ENCODE measurements at places on chromosomes 3 and 15.

DNA sequence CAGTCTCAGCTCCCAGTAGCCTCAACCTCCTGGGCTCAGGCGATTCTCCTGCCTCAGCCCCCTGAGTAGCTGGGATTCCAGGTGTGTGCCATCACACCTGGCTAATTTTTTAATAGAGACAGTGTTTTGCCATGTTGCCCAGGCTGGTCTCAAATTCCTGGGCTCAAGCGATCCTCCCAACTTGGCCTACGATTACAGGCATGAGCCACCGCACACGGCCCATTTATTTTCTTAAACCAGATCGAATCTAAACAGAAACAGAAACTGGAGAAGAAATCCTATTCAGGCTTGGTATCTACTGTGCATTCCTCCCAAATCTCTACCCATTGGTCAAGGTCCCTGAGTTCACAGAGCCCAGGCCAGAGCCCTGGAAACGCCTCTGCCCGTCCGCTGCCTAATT lies 74.2 kb downstream of the PGPEP1L start:
- DNase-seq = no peak

- no peak for DNase-seq
Measured at GRCh38 chr3:96449803-96450202, 364.6 kb upstream of the EPHA6 start.

DNA sequence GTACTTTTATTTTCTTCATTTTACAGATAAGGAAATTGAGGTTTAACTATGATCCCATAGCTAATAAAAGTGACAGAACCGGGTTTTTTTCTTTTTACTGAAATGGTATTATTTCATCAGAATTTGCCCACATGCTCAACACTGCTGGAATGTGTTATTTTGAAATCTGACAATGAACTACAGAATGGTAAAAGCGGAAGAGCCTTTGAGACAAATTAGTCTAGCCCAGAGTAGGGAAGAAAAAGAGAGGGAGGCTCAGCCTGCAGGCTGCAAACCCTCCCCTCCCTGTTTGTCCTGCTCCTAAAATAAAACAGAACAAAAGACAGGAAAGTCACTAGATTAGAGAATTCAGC lies 100.3 kb upstream of the LIPC start:
- no peak for DNase-seq

DNA sequence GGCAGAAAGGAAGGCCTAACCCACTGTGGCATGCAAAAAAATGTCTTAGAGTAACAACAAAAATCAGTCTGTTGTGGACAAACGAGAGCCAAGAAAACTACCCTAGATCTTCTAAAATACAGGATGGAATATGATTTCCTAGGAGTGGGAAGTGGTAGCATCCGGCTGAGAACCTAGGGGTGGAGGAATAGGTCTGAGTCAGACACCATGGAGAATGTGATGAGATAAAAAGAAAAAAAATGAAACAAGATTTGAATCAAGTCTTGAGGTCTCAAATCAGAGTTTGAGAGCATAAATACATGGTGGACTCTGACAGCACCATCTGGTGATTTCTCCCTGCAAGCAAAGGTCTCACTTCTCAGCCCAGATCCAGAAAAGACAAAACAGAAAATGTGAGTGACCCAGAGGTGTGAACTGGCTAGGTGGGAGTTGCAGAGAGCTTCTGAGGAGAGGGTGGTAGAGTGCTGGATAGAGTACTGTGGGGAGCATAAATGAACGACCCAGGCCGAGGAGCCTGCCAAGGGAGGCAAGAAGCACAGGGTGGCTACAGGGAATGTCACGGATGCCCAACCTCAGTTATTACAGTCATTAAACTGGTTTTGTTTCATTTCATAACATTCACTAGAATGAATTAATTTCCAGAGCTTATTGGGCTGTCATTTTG lies 27.6 kb upstream of the VEPH1 start:
- no peak for DNase-seq

GRCh38 chr15:78007964-78008886 lies 69.3 kb downstream of the TBC1D2B start:
- no peak for DNase-seq

GRCh38 chr3:53161450-53161819 lies 426 bp downstream of the PRKCD start:
- no peak for DNase-seq

DNA sequence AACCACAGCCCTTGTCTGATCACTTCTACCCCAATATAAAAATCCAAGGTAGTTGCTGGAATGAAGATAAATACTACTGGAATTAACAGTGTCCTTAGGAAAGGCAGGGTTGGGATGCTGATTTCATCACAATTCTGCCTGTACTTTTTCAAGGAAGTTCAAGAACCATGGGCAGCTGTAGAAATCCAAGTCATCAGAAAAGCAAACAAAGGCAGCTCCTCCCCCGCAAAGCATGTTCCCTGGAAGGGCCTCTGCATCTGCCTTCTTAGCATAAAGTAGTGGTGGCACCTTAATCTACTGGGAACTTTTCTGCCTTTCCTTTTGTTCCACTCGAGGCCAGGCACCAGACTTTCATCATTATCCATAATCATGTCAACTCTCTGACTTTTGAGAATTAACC lies 54.4 kb downstream of the ERC2 start:
- DNase-seq = no peak

GRCh38 chr15:79164465-79164864 lies 73.9 kb upstream of the RASGRF1 start:
- DNase-seq = no peak

GRCh38 chr15:62844564-62845240 lies 197.8 kb upstream of the TPM1 start:
- no peak for DNase-seq

DNA sequence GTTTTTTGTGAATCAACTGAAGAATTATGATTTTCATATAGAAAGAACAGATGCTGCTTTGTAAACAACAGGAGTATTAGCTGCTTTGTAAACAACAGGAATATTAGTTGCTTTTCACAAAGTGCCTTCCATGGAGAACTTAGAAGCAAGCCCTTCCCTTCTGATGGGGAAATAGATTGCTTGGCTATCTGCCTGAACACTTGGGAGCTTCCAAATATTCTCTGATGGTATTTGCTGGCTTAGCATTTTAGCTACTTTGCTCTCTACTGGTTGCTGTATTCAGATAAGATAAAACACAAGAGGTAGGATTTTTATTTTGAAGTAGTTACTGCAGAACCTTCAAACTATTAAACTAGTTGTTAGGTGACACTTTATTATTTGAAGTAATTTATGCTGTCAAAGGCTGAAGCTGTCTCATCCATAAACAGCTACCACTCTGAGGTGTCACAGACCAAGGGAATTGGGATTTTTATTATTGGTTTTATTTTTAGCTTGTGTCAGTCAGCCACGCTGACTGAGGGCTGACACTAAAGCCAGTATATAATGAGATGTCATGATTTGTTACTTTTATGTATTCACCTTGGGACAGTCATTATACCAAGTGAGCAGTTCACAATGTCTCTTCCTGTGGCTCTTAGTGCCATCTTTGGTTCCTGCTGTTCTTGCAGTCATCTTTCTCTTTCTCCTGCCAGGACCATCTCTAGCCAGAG lies 50.0 kb downstream of the ZIC1 start:
- DNase-seq = no peak

- DNase-seq = no peak
Measured at GRCh38 chr3:60742606-60743145, 508.6 kb downstream of the FHIT start.

- DNase-seq = no peak
Measured at GRCh38 chr3:146757759-146758158, 152.6 kb upstream of the PLSCR5 start.

GRCh38 chr3:186083746-186084145 lies 25.1 kb downstream of the ETV5 start:
- DNase-seq = no peak

Data from activated CD8-positive, alpha-beta memory T cell treated with anti-CD3 and anti-CD28 coated beads, Interleukin-2, amount 50 U/mL, for 4 hours (primary cell).